Activated T-cell treated with anti-CD3 and anti-CD28 coated beads, Interleukin-2, amount 50 U/mL, for 72 hours (primary cell): ENCODE measurements at places on chromosomes 16 and 17. TPM values are rescaled to one million over a fixed set of nuclear protein-coding genes. Genes with fewer than 3 reads are reported as not detected.

Gene LRRC37A
- total RNA-seq: 9.2 TPM

Gene SMARCD2
- total RNA-seq: 103 TPM

Gene PLD6
- total RNA-seq: 8.0 TPM

DNA sequence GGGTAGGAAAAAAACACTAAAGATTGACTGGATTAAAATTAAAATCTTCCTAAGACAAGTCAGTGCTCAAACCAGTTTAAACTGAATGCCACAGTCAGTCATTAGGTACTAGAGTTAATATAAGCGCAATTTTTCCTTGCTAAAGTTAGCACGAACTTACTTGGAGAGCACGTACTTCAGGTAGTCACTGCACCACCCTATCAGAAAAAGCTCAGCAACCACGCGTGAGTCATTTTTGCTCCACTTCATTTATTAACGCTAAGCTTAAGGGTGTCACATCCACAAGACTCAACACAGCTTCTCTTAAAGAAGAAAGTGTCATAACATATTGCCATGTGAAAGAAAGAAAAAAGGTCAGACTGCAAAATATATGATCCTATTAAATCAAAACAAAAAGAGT is 53.1 kb downstream of the TEX2 start:
- no peak for DNase-seq

DNA sequence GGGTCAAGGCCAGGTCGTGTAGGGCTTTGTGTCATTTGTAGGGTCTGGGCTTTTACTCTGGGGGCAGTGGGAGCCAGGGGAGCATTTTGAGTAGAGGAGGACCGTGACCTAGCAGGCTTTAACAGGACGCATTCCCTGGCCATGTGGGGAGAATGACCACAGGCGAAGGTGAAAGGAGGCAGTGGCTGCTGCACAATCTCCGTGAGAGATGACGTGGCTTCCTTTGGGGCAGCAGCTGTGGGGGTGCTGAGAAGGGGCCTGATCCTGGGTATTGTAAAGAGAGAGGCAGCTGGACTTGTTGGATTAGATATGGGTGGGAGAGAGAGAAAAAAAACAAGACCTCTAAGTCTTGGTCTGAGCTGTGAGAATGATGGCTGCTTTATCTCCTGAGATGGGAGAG is 46.0 kb downstream of the KATNIP start:
- DNase-seq: no peak

DNA sequence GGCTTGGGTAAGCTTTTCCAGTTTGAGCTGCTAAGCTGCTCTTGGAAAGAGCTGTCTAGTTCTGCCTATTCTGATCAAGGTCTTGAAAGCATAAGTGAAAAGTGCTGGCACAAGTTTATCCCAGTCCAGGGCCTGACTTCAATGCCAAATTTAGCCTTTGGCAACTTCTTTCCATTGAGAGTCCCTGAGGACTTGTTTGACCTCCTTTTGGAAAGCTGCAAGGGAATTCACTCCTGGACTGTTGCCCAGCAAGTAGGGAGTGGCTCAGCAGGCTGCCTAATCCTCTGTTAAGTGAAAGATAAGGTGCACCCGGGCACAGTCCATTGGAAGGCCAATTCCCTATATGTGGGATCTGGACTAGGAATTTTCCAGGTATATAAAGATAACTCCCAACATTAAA is 16.0 kb upstream of the TANC2 start:
- no peak for DNase-seq

- DNase-seq: no peak
Measured at GRCh38 chr16:965487-965886, 5.3 kb downstream of the LMF1 start.

- DNase-seq: no peak
Measured at GRCh38 chr16:12315330-12316136, 339.0 kb downstream of the SNX29 start.

DNA sequence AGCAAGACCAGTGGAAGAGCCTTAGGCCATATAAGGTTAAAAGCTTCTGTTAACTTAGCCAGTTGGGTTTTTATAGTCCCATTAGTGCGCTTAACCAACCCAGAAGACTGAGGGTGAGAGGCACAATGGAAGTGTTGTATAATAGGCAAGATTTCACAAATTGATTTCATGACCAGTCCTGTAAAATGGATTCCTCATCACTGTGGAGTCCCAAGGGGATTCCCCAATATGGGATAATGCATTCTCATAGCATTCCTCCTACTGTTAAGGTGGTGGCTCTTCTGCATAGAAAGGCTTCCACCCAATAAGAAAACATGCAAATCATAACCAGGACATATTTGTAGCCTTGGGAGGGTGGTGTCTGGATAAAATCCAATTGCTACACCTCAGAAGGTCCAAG is 22.1 kb upstream of the B4GALNT2 start:
- no peak for DNase-seq

DNA sequence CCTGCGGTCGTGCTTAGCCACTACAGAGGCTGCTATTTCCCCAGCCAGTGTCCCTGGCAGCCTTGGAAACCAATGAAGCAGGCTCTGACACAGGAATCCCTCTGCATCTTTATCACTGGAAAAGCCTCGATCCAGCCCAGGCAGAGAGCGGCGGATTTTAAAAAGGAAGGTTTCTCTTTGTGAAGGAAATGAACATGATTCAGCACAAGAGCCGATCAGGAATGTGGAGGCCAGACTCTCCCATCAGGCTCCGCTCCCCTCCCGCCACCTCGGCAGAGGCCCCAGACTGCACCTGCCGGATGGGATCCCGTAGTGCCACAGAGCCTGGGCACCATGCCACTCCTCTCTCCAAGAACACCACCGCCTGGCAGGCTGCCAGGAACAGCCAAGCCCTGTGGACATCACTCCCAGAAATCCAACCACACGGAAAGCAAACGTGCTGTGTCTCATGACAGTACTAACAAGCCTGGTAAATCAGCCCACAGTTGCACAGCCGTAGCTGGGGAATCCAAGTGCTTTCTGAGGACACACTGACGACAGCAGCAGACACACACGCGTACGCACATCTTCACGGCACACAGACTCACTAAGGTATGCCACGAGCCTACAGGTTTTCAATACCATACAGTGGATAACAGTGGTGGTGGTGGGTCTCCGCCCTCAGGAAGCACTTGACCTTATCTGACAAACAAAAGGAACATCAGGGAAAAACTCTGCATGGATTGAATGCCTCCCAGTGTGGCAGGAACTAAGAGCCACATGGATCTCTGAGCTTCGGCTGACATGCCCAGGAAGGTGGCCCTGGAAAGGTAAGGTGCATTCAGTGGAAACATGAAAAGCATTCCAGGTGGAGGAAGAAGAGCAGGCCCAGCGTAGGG is 5.4 kb downstream of the LRRC75A start:
- DNase-seq: no peak

GRCh38 chr16:89616623-89617022 is 3.2 kb downstream of the DPEP1 start:
- DNase-seq: no peak

DNA sequence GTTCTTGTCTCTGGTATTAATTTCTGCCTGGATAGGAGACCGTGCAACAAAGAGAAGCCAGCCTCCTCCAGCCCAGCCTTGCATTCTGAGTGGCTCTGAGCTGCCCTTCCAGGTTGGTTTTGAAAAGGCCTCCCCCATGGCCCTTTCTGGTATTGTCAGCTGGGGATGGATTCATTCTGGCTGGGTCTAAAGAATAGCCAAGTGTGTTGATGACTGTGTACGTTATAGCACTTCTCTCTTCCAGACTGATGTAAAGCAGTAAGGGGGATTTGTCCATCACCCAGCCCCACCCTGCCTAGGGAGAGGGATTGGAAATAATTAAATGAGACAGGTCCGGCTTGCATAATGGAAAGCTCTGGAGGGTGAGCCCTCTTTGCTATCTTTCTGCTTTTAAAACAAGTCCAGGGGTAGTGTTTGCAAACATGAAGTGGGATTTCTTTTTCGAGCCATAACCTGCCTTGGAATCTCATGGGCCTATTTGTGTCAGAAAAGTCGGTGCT is 146.4 kb downstream of the MSI2 start:
- no peak for DNase-seq

- DNase-seq: no peak
Measured at GRCh38 chr16:66576296-66576695, 3.0 kb upstream of the CMTM2 start.

DNA sequence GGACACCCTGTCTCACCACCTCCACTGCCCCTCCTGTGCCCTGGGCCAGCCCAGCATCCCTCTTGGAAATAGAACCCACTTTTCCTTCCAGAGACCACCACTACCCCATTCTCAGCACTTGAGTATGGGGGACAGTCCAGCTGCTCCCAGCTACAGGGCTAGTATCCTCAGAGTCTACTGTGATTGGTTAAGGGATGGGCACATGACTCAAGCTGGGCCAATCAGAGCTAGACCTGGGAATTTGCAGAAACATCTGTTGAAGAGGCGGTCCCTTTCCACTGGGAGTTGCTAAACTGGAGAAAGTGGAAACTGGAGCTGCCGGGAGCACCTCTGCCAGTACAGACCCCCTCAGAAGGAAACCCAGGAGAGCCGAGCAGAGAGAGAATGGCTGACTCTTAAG is 156.6 kb downstream of the GSG1L start:
- DNase-seq: no peak
